ENCODE measurements at places on chromosomes 16 and 17. TPM values are rescaled to one million over a fixed set of nuclear protein-coding genes. Genes with fewer than 3 reads are reported as not detected.

The ATP2A3 gene
- 0.53 TPM for total RNA-seq

The LPO gene
- total RNA-seq: not detected

The TEKT5 gene
- total RNA-seq: not detected

The PKMYT1 gene
- total RNA-seq: 28.1 TPM

The C17orf107 gene
- 0.93 TPM for total RNA-seq

The MBTD1 gene
- total RNA-seq: 2.3 TPM

The CASKIN2 gene
- 32.8 TPM for total RNA-seq
